ENCODE measurements at places on chromosomes 4 and X.

DNA sequence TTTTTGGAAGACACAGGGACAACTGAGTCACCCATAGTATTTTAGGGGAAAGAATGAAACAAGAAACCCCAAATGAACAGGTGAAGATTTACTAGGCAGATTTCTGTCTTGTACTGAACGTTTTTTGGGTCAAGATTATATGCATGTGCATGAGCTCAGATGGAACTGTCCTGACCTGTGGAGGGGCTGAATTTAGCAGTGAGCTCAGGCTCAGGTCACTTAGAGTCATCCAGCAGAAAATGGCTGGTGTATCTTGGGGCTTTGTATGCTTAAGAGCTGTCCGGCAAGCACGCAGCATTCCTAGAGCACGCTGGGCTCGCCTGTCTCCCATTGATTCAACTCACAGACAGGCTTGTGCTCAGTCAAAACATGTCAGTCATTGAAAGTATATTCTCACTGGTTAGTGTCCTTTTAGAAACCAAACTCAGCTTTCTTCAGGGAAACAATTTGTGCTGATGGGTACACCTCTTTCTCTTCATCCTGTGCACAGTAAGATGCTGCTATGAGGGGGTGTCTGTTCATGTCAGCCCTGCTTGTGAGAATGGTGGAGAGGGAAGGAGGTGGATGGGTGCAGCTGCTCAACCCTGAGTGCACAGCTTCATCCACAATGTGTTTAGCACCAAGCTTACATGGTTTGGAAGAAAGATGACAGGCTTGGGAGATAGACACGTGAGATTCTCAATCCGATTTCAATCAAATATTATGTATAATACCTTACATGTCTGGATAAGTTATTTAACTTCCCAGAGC lies 47.5 kb upstream of the PDLIM3 start:
- DNase-seq = no peak

GRCh38 chr4:3248811-3249661 lies at the start of gene MSANTD1:
TSS of gene MSANTD1 (plus strand) at chr4:3249159. CDS start at chr4:3249223, 64 bp downstream.
- DNase-seq = peak; percentile 12

GRCh38 chr4:95540227-95540626 lies 8.5 kb downstream of the UNC5C start:
- DNase-seq = no peak

DNA sequence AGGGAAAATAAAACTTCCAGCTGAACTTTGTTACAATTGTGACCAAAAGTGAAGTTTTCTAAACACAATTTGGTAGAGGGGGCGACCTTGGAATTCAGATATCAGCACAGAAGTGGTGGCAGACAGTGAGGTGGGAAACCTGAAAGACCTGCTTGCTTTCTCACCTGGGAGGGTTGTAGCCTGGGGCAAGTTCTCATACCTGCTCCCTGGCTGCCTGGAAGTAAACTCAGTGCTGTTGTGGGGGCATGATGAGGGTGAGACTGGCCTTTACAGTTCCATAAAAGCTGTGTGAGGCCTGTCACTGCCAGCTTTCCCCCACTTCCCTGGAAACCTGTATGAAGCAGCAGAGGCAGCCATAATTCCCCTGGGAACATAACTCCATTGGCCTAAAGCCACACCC lies 1180.2 kb downstream of the FAM133A start:
- DNase-seq = no peak

DNA sequence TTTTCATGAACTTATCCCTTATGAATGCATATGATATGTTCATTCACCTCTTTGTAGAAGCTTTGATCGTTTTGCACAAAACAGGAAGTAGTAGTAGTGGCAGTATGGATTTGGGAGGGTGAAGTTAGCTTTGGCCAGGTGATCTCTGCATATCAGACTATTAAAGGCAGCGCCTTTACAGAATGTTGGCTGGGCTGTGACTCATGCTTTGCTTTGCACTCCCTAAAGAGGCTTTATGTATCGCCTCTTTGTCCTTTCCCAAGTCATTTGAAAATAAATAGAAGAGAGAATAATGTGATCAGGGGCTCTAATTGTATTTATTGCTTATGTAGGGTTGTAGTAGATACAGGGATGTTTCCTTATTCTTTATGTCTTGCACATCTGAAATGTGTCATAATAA lies 50.4 kb downstream of the SHROOM3 start:
- no peak for DNase-seq

DNA sequence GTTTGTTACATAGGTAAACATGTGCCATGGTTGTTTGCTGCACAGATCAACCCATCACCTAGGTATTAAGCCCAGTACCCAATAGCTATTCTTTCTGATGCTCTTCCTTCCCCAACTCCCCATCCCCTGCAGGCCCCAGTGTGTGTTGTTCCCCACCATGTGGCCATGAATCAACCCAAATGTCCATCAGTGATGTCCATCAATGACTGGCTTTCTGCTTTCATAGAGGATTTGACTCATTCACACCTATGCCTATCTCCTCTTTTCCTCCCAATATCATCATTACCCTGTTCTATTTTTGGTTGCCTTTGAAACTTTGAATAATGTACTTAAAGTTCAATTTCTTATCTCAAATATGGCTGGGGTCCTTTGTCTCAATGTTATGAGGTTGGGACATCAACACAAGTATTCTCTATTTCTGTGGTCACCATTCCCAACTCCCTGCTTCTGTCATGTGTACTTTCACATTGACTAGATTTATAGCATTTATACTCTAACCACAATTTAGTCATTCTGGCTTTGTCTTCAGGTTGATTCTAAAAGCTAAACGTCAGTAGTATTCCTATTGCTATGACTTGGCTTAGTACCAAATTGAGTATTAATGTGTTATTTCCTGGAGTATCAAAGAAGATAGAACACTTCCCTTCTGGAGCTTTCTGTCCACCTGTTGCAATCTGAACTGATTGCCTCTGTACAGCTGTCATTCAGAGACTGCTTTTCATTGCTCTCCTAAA lies 107.2 kb downstream of the TAB3 start:
- no peak for DNase-seq

Data from KBM-7 (cell line).